ENCODE measurements at places on chromosomes 2 and 18.

DNA sequence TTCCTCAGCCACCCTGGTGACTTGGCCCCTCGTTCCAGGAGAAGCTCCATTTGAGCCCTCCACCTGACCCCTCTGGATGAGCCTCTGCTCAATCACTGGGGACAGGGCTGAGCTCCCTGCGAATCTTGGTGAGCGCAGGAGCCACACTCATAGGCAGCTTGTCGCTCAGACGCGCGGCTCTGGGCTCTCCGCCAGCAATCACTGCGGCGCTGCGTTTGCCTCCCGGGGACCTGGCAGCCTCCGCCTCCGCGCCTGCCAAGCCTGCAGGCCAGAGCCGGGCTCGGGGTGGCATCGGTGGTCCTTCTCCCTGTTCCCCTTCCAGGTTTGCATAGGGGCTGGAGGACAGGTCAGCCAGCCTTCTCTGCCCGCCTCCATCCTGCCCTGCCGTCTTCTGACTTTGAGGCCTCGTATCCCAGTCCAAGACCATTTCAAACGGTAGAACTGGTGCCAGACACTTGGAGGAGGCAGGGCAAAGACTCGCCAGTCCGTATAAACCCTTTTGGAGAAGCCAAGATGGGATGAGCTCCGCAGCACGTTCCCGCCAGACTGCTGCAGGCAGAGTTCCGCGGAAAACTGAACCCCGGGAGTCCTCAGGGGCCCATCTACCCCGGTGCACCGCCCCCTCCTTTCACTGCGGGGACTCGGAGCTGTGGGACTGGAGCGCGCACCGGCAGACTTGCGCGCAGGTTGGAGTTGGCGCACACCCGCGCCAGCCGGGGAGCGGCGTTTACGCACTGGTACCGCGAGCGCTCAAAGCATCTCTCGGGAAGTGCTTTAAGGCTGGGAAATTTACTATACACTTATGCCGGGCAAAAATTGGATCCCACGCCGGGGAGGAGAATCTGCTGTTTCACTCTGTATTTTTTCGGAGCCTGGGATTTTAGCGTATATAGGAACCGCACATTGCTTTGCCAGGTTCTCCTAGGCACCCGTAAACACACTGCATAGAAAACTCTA, 1.1 kb upstream of the TACR1 start:
- no peak for DNase-seq

DNA sequence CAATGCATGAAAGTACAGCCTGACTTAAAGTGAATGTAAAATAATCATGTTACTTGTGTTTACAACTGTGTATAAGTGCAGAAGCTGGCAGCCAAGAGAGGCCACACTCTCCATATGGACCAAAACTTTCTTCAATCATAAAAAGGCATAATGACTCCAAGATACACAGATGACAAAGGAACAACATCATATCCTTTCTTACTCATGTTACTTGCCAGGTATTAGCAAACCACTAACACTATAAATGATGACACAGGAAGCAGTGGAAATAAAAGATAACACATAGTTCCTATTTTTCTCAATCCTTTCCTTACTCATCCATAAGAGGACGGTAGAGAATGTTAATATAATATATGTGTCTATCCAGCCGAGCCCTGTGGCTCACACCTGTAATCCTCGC, 400.0 kb upstream of the CDH2 start:
- DNase-seq: no peak

DNA sequence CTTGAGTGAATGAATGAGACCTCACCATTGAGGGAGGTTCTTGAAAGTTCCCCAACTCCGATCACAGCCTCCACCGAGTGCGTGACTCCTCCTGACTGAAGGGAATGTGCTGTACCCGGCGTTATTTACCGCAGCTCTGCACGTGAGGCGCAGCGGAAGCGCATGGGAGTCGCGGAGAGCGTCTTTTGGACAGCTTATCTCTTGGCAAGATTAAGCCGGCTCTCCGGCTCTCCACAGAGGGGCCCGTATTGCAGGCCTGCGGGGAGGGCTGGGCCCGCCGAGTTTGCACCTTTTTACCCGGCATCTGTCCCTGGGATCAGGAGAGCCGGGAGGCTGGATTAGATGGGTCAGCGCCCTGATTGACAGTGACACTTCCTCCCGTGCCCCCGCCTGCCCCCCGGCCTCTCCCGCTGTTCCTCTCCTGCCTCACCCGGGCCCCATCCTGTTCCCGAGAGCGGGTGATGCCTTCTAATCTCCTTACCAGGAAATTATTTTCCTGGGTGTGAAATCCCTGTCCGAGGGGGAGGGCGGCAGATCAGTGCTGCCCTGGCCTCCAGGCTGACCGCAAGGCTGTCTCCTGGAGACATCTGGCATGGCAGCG, 176.3 kb downstream of the INHBB start:
- DNase-seq: no peak

GRCh38 chr2:88450925-88451810, 1.3 kb downstream of the FOXI3 start:
- no peak for DNase-seq

GRCh38 chr2:39492095-39492590, 55.1 kb upstream of the MAP4K3 start:
- peak; percentile 31 for DNase-seq

DNA sequence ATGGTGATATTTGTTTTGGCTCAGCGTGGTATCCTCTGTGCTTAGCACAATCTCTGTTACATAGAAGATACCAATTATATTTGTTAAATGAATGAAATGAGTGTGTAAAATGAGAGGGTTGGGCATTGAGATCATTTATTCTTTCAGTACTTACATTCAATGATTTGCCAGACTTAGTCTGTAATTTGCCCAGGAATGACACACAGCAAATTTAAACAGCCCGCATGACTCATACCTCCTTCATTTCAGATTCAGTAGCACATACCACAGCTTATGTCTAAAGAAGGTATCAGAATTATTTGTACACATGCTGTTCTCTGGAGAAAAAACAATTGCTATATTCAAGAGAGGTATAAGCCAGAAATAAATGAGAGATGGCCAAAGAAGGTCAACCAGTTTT, 37.0 kb downstream of the KLHL14 start:
- no peak for DNase-seq

Data from stimulated activated CD4-positive, alpha-beta T cell treated with anti-CD3 and anti-CD28 coated beads, TNF-alpha, amount 100 ng/mL, for 24 hours (primary cell).